ENCODE measurements at places on chromosomes 11 and 22. TPM values are rescaled to one million over a fixed set of nuclear protein-coding genes. Genes with fewer than 3 reads are reported as not detected.

NFRKB gene
- 61.1 TPM for total RNA-seq

- no peak for DNase-seq
Observed at GRCh38 chr11:33665350-33666106, 35.1 kb downstream of the C11orf91 start.

TMEM86A gene
- 5.4 TPM for total RNA-seq

LINC01488 gene
- total RNA-seq: not detected

DNA sequence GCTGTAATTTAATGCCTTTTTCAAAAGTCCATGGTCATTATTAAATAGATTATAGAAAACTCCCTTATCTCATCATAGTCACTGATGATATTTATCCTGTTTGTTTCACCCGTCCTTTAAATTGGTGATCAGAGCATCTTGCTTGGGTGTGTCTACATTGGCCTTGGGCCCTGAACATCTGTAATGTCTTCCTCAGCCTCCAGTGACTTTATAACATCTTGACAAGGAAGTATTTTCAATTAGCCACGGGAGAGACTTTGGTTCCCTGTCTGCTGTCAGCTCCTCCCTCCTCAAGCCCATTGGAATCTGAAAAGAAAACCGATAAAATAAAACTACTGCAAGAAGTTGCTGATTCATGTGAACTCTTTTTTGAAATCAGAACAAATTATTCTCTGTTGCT is 116.9 kb upstream of the TTC12 start:
- no peak for DNase-seq

- no peak for DNase-seq
Observed at GRCh38 chr11:103327721-103328120, 218.5 kb downstream of the DYNC2H1 start.

DNA sequence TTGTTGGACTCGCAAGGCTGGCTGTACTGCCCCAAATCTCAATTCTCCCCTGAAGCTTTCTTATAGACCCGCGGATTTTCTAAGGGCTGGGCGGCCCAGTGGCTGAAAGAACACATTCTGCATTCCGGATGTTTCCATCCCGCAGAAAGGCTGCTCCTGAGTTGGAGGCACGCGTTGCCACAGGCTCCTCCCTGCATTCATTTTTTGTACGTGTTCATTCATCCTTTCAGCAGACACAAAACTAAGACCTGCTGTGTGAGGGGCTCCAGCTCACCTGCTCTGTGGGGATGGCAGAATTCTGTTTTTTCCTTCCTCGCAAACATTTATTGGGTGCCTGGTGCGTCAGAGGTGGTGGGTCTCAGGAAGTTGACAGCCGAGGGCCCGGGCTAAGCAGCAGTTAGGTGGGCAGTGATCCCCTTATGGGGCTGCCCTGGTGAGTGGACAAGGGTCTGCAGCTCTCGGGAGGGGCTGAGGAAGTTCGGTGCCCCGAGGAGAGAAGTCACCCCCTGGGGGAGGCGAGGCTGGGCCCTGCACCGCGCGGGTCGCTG is 23.7 kb downstream of the SHANK3 start:
- no peak for DNase-seq

DNA sequence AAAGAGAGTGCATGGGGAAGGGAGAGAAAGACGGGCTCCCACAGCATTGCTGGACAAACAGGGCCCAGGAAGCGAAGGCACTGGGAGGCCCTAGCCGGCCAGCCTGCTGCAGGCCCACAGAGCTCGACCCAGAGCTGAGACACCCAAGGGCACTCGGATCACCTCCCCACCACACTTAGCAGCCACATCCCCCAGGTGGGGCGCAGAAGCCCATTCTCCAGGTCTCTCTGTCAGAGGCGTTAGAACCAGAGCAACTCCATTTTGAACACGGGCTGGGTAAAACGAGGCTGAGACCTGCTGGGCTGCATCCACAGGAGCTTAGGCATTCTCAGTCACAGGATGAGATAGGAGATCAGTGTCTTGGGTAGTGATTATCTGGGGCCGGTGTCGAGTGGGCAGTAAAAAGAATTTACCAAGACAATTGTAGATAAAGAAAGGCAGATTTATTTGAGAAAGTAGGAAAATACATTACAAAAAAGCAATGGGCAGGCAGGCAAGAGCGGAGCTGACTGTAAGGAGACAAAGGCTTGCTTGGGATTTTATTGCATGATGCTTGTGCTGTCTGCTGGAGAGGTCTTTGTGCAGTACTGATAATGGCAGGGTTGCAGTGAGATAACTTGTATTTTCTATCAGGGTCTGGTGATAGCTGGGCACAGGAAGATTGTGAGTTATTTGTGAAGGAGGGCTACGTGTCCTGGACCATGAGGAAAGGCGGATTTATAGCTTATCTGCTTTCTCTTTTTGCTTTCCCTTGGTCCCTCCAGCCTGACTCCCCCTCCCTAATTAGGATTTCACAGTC is 13.4 kb upstream of the CAPN5 start:
- no peak for DNase-seq

- no peak for DNase-seq
Observed at GRCh38 chr11:42806191-42806590, 505.6 kb upstream of the API5 start.

- DNase-seq: no peak
Observed at GRCh38 chr11:68641880-68642279, 42.5 kb upstream of the GAL start.

NFAM1 gene
- total RNA-seq: 0.55 TPM

SPTBN2 gene
- not detected for total RNA-seq

- no peak for DNase-seq
Observed at GRCh38 chr11:131248588-131248987, 121.8 kb upstream of the NTM start.

DNA sequence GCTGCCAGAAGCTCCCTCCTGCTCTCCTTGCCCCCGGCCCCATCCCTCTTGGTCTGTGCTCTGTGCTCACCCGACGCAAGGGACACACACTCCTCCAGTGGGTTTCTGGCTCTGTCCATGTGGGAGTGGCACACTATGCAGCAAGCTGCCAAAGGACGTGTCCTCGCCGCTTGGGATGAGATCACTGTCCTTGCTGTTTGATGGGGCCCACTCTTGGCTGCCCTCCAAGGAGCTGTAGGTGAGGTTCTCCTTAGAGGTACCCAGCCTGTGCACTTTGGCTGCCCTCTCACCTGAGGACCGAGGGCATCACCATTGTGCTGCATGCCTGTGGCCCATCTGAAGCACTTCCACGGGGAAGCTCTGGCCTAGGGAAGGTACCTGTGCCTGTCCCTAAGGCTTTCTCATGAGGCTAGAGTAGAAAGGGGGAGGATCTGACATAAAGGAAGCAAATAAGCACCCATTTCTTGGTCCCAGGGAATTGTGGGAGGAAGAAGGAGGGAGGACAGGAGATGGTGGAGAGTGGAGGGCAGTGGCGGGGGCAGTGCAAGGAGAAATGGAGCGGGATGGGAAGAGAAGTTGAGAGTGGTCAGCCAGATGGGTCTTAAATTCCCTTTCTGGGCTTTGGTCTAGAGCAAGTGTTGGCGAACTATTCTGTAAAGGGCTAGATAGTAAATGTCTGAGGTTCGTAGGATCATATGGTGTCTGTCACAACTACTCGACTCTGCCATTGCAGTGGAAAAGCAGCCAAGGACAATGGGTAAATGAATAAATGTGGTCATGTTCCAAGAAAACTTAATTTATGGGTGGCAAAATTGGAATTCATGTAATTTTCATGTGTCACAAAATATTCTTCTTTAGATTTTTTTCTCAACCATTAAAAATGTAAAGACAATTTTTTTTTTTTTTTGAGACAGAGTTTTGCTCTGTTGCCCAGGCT is 47.0 kb upstream of the AMPD3 start:
- no peak for DNase-seq

- no peak for DNase-seq
Observed at GRCh38 chr22:38455530-38456271, 702 bp upstream of the KCNJ4 start.

MB gene
- total RNA-seq: not detected

TRIM49 gene
- not detected for total RNA-seq

GRCh38 chr11:46361283-46362155 is 14.3 kb downstream of the DGKZ start:
- no peak for DNase-seq

Measured in T-helper 17 cell (primary cell).